ENCODE measurements at places on chromosomes 1 and 21.
A peak's percentile ranks its signal among the peaks of the same experiment; 100 is the strongest.

DNA sequence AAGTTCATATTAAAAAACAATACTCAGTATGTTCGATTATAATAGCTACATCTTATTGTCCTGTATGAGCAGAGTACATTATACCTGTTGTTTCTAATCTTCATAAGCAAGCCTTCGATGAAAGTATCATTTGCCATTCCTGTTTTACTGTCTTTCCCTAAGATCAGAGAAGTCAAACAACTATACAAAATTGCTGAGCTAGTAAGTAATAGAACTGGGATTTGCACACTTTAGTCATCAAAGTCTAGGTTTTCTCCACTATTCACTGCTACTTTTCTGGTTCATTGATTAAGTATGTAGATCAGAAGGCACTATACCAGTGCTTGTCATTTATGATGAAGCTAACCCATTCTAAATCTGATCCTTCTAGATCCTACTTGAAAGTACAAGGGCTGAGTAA lies 108.9 kb downstream of the NR5A2 start:
- no peak for DNase-seq

DNA sequence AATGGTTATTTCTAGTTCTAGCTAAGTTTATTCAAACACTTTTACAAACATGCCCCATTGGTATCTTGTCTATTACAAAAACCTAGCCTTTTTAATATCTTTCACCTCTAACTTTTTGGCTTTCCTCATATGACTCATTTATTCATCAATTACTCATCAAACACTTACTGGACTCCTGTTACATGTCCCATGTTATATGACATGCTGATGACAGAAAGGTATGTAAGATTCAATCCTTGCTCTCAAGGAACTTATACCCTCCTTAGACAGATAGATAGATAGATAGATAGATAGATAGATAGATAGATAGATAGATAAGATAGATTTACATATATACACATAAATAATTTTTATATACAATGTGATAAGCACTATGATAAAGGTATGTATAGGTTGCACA lies 33.9 kb upstream of the INSL5 start:
- no peak for DNase-seq

- DNase-seq = no peak
These were observed 246.1 kb upstream of the DUSP10 start for GRCh38 chr1:221987860-221988520.

- DNase-seq = no peak
These were observed 13.1 kb downstream of the GBP1 start for GRCh38 chr1:89051955-89052312.

GRCh38 chr21:21163904-21164303 lies 165.7 kb downstream of the NCAM2 start:
- peak; percentile 26 for DNase-seq

DNA sequence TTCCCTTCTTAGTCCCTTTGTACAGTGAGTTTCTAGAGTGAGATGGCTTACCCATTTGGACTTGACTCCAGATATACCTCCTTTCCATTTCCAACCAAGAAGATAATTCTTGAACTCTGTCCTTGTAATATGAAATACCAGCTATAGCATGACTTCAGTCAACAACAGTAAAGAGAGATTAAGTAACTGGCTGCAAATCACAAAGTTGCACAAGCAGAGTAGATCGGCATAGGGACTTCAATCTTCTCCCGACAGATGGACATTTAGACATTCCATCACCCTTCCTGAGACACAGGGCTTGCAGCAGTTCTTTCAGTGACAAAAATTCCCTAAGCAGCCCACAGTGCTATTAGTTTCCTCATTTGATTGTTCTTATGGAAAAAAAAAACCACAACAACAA lies 44.6 kb downstream of the JAK1 start:
- DNase-seq = no peak

DNA sequence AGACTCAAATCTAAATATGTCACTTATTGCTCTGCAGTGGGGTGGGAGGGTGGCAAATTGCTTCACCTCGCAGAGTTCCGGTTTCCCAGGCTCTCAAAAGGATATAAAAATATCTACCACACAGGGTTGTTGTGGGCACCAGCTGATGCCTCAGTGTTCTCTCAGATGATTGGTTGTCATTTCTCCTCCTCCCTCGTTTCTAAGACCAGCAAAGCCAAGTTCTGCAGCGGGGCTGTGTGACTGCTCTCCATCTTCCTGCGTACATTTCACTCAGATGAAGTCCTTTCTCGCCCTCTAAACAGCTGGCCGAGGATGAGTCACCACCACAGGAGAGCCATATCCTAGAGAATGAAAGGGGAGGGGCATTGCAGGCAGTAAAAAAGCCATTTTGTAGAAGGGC lies 35.0 kb upstream of the VWA5B1 start:
- no peak for DNase-seq

DNA sequence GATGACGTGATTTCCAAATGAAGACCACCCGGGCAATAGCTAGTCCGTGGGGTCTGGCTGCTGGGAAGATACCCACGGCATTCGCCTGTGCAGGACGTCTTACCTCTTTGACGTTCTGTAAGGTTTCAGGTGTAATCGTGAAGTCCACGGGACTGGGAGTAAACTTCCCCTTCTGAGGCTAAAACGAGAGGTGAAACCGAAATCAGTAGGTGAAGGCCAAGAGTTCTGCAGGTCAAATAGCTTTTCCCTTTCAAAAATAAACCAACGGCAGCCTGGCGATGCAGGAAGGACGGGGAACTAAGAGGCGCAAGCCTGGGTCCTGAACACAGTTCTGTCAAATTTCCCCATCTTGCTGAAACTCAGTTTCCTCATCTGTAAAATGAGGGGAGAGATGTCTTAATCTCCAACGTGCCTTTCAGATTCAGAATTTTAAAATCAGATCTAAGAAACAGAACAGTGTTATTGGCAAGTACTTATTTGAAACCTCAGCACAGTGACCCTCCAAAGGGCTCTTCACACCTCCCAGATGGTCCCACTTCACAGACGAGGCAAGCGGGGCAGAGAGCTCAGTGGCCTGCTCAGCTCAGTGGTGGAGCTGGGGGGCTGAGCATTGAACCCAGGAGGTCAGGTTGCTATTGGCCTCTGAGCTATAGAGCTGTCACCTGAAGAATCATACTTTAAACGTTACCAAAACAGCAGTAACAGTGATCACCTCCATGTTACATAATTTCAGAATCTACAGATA lies 34.7 kb downstream of the VPS26C start:
- no peak for DNase-seq

DNA sequence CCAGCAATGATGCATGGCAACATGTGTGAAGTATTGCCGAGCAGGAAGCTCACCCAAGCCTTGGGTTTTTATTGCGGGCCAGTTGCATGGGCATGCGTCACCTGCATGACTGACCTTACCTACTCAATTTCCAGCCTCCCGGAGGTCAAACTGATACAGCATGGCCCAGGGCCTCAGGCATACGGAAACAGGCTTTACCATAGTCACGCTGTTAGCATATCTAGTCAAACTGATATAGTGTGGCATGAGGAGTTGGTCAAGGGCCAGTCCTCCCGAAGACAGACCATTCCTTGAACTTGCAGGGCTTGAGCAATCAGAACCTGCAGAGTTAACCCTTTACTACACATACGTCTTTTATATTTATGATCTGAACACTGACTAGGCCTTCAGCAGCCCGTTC lies 6.4 kb upstream of the DUSP12 start:
- DNase-seq = no peak

DNA sequence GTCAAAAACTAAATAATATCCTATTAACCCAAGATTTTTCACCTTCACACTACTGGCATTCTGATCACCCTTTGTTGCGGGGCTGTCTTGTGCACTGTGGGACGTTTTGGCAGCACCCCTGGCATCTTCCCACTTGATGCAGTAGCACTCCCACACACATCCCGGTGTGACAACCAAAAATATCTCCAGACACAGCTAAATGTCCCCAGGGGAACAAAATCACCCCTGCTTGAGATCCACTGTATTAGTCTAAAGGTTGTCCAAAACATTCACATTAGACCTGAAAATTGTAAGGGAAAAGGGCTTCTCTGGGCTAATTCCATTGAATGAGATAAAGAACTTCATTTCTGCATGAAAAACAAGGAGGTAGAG lies 37.8 kb downstream of the PLEKHO1 start:
- no peak for DNase-seq

- DNase-seq = no peak
These were observed 4.8 kb downstream of the ABCB10 start for GRCh38 chr1:229553621-229554130.

DNA sequence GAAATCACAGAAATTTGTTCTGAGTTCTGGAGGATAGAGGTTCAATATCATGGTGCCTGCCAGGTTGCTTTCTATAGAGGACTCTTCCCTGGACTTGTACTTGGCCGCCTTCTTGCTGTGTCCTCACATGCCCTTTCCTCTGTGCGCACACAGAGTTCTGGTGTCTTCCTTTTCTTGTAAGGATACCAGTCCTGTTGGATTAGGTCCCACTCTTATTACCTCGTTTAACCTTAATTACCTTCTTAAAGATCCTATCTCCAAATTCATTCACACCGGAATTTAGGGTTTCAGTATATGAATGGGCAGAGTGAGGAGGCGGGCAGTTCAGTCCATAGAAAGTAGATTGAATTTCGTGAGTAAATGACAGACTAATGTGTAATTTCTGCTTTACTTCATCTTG lies 413.9 kb downstream of the NCAM2 start:
- DNase-seq = no peak

GRCh38 chr1:236556606-236557005 lies 32.8 kb downstream of the LGALS8 start:
- DNase-seq = no peak

- DNase-seq = no peak
These were observed 41.5 kb downstream of the KIAA1614 start for GRCh38 chr1:180954005-180954800.

DNA sequence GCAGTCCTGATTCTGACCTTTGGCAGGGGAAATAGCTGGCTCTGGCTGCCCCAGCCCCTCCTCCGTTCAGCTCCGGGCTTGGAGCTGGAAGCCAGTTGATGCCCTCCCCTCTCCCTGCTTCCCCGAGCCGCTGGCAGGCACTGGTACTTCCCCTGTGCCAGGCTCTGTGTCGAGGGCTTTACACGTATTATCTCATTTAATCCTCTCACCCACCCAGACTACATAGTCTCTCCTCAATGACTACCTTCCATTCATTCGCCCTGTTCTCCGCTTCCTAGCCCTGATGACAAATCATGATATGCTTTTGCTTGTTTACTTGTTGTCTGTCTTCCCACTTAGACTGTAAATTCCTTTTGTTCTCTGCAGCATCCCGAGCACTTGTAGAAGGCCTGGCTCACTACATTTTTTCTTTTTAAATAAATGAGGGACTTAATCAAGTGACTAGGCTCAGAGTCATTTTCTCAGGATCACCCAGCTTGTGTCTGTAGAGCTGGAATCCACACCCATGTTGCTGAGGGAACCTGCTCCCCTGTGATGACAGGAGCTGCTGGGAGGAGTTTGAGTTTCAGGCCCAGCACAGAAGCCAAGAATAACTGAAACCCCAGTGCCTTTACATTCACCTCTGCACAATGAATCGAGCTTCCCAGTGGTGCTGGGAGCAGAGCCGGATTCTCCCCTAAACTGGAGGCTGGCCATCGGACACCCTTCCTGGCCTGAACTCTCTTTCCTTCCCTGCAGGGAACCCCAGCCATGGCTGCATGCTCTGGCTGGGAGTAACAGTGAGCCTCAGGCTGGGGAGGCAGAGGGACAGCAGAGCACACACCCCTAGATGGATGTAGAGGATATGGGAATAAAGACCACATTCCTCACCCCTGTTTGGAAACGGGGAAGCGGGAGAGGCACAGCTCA lies 58.3 kb downstream of the UBIAD1 start:
- no peak for DNase-seq

DNA sequence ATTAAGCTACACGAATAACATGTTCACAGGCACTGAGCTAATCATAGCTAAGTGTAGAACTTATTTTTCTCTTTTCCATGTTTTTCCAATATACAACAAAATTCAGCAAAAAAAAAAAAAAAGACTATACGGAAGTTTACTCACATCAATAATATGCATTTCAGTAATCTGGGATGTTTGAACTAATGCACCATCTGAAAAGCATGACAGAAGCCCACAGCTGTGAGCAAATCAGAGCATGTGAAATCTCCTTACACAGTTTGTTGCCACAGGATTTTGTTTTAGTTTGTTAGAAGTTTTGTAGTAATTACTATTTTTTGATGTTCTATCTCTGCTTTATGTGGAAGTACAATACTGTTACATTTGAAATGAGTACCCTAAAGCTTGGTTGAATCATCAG lies 1051.7 kb downstream of the TTLL7 start:
- no peak for DNase-seq

- DNase-seq = no peak
These were observed 39.1 kb downstream of the PTPRU start for GRCh38 chr1:29275435-29275834.

- DNase-seq = no peak
These were observed 269.4 kb downstream of the LRRC7 start for GRCh38 chr1:69836971-69837636.

DNA sequence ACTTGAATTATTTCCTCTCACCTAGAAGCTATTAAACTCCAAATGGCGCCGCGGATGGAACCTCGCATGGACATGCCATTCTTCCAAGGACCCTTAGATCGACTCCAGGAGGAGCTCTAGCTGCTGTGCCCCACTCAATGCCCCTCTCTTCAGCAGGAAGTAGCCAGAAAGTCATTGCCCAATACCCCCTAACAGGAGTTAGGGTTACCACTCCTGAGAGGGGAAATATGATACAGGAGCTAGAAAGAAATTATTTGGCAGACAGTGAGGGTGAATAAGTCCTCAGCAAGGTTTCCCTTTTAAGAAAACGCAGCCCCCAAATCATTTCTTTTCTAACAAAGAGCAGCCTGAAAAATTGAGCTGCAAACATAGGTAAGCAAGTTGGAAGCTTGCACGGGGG lies 28.6 kb downstream of the TFB2M start:
- no peak for DNase-seq

- DNase-seq = no peak
These were observed 64.0 kb upstream of the KCNK2 start for GRCh38 chr1:215018555-215018954.

GRCh38 chr1:20028125-20028524 lies 41.9 kb upstream of the PLA2G5 start:
- no peak for DNase-seq

- DNase-seq = no peak
These were observed 7.5 kb downstream of the PUM1 start for GRCh38 chr1:31058012-31058411.

GRCh38 chr1:31041529-31041928 lies 24.0 kb downstream of the PUM1 start:
- no peak for DNase-seq

- DNase-seq = no peak
These were observed 1.3 kb downstream of the SIPA1L2 start for GRCh38 chr1:232628335-232629249.
